ENCODE measurements at places on chromosomes 12 and 14. TPM values are rescaled to one million over a fixed set of nuclear protein-coding genes. Genes with fewer than 3 reads are reported as not detected.

- DNase-seq: no peak
Measured at GRCh38 chr14:92499234-92499633, 14.3 kb upstream of the RIN3 start.

GRCh38 chr12:45406988-45407850 lies 191.3 kb downstream of the ANO6 start:
- DNase-seq: no peak

- no peak for DNase-seq
Measured at GRCh38 chr14:62604524-62604923, 440.7 kb downstream of the KCNH5 start.

- DNase-seq: no peak
Measured at GRCh38 chr12:14213542-14213941, 151.9 kb upstream of the ATF7IP start.

DNA sequence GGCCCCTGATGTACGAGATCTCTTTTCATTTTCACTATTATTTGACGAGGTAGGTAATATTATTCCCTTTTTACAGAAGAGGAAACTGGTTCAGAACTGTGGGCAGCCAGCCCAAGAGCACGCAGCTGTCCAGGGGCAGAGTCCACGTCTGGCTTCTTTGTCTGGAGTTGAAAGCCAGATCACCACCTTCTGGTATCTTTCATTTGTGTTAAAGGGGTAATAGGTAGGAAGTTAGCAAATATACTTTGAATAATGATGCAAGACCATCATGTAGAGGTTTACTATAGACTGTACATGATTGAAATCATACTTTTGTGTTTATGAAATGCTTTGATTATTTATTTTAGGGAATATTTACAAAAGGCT lies 144.1 kb upstream of the AMIGO2 start:
- DNase-seq: no peak

DNA sequence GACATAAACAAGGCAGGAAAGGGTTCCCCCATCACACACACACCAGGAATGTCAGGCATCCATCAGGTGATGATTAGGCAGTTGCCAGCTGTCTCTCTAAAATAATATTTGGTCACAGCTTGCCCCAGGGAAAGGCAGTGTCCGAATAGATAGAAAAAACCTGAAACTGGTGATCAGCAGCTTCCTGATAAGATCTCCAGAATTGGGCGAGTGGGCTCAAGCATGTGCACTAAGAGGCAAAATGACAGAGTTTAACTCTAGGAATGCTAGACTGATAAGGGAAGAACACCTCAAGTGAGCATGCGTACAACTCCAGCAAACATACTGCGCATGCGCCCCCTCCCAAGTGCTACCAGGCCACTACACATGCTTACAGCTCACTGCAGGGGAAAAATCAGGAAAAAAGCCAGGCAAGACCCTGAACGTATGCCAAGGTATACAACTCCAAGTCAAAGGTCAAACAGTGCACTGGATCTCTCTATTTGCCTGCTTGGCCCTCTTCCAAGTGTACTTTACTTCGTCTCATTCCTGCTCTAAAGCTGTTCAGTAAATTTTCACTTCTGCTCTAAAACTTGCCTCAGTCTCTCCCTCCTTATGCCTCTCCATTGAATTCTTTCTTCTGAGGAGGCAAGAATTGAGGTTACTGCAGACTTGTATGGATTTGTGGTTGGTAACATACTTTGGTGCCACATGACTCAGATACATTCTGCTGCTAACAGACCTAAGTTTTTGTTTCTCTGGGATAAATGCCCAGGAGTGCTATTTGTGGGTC lies 73.5 kb upstream of the VASH1 start:
- DNase-seq: no peak

GRCh38 chr12:85796001-85796400 lies 40.2 kb downstream of the RASSF9 start:
- DNase-seq: no peak

The ITGB7 gene
- total RNA-seq: 8.3 TPM

The TSHR gene
- total RNA-seq: 0.63 TPM

The KRT7 gene
- 105 TPM for total RNA-seq

The SOX5 gene
- 37.0 TPM for total RNA-seq

The DCN gene
- total RNA-seq: 1,972 TPM

The DENND5B gene
- 28.6 TPM for total RNA-seq

The CHGA gene
- total RNA-seq: not detected

The IL26 gene
- not detected for total RNA-seq

The MYF6 gene
- not detected for total RNA-seq

The HCFC2 gene
- 24.1 TPM for total RNA-seq

The MGAT4C gene
- total RNA-seq: 0.28 TPM

The PLEKHG7 gene
- not detected for total RNA-seq
